EL (cell line): ENCODE measurements at places on chromosomes 4 and X.

- no peak for DNase-seq
Measured at GRCh38 chr4:77854431-77855111, 8.1 kb upstream of the MRPL1 start.

DNA sequence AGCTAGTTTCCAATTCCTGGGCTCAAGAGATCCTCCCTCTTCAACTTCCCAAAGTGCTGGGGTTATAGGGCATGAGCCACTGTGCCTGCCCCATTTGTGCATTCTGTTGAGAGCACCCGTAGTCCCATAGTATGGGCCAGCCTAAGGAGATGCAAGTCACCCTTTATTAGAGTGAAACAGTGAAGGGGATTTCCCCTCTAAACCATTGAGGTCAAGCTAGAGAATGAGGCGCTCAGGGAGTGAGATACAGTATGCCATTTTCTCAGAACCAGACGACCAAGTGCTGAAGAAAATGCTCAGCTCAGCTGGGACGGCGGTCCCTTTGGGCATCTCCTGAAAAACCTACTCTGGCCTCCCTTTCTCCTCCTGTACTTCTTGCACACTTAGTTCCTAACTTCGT is 18.7 kb downstream of the RNF4 start:
- DNase-seq: no peak

GRCh38 chrX:1427756-1428155 is 25.0 kb downstream of the ASMTL start:
- no peak for DNase-seq

GRCh38 chr4:147366164-147366563 is 114.7 kb upstream of the EDNRA start:
- no peak for DNase-seq

DNA sequence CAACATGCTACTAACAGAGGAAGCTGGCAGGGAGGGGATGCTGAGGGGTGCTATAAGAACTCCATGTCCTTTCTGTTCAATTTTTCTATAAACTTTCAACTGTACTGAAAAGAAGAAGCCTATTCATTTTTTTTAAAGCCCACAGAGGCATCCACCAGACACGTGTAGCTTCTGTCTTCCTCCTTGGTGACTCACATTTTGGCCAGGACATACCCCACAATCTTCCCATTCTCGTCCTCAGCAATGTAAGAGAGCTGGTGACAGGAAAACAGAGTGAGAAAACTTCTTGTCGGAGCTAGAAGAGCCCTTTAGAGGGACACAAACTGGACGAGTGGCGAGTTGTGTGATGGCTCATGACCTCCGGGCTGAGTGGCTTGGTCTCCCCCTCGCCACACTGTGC is 1.1 kb downstream of the NAA10 start:
- peak; percentile 54 for DNase-seq
